ENCODE measurements at places on chromosomes 1 and 21.

DNA sequence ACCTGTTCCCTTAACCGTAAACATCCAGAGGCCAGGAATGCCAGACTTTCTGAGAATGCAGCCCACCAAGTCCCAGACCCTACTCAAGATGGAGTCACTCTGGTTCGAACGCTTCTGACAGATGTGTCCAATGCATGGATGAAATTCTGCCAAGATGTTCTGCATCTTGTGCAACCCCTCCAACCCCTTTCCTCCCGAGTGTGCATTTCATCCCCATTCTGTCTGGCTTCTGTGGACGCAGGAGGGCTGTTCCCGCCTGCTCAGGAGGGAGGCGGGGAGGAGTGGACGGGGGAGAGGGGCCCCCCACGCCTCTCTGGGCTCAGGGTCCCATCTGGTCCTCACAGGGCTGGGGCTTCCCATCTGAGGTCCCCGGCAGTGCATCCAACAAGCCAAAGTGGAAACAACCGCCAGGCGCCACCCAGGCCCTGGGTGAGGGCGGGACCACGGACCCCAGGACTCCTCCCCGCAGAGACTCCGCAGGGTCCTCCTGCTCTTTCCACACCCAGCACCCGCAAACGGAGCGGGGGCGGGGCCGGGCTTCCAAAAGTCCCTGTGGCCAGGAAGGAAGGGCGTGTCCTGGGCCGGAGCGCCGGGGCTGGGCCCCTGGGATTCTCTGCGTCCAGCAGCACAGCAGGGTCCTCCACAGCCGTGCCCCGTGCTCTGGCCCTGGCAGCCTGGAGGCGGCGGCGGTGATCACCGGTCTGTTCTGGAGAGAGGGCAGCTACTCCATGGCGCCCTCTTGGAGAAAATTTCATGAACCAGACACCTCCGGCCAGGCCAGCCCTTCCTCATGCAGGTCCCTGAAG is 27.8 kb upstream of the SUMO3 start:
- peak; percentile 28 for DNase-seq

DNA sequence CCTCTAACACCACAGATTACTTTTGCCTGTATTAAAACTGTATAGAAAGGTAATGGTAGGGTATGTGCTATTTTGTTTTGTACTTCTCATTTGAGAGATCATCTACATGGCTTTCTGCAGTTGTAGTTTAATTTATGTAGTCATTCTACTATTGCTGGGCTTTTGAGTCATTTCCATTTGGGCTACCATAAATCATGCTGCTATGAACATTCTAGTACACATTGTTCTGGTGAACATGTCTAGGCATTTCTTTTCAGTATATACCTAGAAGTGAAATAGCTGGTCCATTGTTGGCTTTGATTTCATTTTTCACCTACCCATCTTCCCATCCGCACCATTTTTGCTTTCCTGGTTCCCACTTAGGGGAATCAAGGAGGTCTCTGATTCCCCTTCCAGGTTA is 18.7 kb downstream of the EDN2 start:
- no peak for DNase-seq

GRCh38 chr1:234512451-234512861 is 33.5 kb upstream of the TARBP1 start:
- DNase-seq, result no peak

DNA sequence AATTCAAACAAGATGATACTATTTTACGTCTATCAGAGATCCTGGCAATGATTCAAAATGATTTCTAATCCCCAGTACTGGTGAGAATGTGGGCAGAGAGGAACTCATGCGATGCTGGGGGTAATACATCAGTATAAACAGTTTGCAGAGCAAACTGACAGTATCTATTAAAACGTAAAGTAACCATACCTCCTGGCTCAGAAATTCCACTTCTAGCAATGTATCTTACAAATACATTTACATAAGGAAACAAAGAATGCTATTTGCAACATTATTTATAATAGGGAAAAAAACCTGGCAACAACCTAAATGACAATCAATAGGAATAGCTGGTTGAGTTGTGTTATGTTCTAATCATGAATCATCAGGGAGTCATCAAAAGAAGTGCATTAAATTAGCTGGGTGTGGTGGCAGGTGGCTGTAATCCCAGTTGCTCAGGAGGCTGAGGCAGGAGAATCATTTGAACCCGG is 15.9 kb downstream of the RCAN1 start:
- DNase-seq, result peak; percentile 43

GRCh38 chr21:41246808-41247207 is 69.8 kb upstream of the FAM3B start:
- DNase-seq, result no peak

GRCh38 chr21:34548781-34549376 is 36.9 kb upstream of the KCNE1 start:
- DNase-seq, result no peak

DNA sequence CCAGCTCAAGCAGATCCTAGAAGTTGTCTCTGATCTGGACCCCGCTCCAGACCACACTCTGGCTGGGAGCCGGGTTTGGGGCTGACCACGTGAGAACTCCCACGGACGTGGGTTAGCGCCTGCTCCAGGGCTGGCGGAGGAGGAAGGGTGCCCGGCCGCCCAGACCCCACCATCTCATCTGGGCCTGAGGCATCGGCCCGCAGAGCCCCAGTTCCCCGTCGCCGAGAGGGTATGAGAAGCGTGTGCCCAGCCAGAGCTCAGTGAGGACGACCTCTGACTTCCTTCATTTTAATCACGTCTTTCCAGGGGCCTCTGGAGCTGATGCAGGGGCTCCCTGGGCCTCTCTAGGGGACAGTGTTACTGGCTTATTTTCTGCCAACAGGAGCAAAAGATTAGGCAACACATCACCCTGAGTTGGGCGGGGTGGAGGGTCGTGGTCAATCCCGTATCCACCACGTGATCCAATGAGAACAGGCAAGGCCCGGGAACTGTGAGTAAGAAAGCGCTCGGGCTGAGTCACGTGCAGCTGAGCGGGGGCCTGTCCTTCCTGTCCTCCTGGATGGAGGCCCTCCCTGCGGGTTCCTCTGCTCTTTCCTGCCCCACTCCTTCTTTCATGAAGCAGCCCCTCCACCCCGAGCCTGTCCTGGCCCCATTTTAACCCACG is 81.1 kb downstream of the SIK1 start:
- no peak for DNase-seq

DNA sequence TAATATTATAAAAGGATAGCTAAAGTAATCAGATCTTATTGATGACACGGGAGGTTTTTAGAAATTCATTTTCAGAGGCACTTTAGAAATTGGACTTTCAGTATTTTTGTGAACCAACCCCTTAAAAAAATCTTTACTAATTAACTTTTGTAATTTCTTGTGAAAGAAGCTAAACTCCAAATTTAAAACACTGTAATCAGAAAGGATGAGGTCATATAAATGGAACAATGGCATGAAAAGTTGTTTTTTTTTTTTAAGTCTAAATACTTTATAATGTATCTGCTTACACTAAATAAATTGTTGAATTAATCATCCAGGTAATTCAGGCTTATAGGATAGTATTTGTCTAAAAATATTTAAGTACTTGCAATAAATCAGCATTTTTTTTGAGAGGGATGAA is 9.0 kb downstream of the ZBTB18 start:
- DNase-seq, result no peak

DNA sequence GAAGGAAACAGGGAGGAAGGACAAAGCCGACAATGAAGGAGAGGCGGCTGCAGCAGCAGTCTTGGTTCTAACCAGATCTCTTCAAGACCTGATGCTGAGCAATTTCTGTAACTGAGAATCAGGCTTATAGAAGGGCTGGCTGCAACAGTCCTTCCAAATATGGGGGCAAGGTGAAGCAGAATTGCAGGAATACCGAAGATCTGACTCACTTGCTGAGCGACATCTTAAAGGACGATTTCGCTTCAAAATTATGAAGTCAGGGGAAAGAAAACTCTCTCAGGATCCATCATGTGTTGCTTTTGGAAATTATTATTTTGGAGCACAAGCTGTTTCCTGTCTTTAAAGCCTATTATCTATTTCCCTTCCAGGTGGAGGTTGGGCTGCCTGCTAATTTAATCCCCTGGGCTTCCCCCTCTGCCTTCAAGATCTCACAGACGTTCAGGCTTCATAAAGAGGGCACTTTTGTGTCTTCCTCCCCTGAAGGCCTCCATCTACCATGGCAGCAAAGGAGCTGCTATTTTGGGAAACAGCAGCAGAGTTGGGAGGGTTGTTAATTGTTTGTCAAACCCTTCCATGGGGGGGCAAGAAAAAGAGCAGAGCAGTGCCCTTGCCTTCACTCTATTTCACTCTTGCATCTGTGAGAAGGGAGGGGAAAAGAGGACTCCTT is 10.8 kb upstream of the IER5 start:
- no peak for DNase-seq

DNA sequence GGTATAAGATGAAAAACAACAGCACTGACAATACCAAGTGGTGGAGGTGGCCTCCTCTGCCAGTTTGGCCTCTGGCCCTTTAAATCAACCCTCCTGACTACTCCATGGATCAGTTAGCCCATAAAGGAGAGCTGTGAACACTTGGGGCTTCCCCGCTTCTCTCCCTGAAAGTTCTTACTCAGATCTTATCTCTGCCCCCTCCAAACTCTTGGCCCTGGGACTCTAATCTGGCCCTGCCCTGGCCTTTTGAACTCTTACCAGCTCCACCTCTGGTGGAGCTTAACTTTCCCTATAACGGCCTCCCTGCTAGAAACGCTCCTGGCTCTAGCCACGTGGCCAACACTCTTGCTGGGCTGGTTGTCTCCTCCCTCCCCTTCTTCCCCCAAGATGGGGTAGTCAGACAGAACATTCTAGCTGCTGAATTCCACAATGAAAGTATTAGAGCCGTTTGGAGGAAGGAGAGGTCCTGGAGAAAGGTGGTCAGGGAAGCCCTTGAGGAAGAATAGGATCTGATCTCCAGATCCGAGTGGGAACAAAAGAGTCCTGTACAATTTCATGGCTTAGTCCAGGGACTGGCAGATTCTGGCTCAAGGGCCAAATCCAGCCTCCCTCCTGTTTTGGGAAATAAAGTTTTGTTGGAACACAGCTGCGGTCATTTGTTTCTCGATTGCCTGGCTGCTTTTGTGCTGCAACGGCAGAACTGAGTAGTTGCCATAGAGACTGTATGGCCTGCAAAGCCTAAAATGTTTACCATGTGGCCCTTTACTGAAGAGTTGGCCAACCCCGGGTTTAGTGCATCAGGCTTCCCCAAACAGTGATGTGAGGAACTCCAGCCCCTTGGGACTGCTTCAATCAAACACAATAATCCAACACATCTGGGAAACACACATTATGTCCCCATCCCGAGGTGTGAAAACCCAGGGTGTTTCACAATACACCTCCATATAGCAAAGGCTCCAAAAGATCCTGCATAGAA is 9.5 kb upstream of the PIGR start:
- no peak for DNase-seq

DNA sequence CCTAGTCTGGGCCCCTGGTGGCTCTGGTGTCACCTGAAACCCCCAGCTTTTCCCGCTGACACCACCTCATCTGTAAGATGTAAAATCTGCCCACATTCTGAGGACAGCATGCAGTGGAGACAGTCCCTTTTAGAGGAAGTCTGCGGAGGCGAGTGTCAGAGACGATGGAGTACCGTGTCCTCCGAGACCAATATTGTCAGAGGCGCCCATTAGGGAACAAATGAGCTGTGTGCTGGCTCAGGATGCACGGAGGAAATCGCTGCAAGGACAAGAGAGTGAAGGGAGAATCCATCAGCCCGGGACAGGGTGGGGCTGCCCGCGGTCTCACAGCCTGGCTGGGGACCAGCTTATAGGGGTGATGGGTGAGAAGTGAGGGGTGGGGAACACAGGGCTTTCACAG is 214.8 kb downstream of the MATN1 start:
- DNase-seq, result no peak

GRCh38 chr1:223057569-223058093 is 85.4 kb downstream of the TLR5 start:
- no peak for DNase-seq

- no peak for DNase-seq
These were observed 262.5 kb upstream of the B3GALT2 start for GRCh38 chr1:193448682-193449461.

DNA sequence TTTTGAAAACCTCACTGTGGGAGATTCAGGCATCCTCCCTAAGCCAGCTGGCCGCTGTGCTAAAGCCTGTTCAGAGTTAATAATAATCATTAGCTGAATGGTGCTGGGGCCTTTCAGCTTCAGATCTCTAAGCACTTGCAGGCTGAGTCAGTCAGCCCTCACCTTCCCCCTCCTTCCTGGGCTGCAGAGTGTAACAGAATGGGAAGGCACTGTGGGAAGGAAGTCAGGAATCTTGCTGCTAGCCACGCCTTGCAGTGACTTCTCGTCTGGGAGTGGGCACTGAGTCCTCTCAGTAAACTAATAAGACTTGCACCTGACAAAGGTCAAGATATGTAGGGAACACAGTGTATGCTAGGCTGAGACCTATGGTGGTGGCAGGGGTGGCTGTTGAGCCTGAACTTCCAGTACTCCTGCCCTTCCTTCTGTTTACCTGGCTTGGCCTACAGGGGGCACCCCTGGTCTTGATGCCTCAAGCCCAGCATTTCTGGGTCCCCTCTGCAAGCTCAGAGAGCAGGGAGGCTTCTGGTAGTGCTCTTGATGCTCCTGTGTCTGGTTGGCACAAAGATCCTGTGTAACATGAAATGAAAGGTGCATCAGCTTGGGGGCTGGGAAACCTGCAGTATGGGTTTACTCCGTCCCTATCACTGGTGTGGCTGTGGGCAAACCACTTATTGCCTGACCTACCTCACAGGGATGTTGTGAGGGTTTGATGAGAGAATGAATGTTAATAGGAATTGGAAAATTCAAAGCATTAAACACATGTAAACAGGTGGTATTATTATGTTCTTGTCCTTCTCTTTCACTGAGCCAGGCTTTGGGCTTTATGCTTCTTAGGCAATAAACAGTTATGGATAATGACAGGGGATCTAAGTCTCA is 6.0 kb downstream of the CYB561D1 start:
- peak; percentile 35 for DNase-seq

DNA sequence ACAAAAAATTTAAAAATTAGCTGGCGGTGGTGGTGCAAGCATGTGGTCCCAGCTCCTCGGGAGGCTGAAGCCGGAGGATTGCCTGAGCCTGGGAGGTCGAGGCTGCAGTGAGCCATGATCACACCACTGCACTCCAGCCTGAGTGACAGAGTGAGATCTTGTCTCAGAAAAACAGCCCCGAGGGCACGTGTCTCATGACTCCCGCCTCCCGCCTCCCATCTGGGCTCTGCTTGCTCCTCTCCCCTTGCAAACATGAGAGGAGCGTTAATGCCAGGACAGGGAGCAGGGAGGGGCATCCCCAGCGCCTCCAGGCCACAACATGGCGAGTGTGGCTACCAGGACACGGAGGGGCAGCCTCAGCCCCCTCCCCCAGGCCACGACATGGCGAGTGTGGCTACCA is 28.3 kb downstream of the FAAP20 start:
- no peak for DNase-seq

DNA sequence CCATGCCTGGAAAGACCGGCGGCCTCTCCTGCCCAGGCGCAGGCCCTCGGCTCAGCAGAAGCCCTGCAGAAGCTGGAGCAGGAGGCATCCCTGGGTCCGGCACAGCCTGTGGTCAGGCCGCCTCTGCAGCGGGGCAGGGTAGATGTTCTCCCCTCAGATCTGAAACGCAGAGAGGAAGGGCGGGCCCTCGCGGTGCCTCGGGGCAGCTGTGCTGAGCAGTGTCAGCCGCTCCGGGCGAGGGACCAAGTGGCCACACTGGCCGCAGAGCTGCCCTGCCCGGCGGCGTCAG is 175.3 kb upstream of the ARHGEF16 start:
- no peak for DNase-seq

Measured in COR-L47 (cell line).